ENCODE measurements at places on chromosomes 11 and 22.

- DNase-seq, result peak; percentile 49
Observed at GRCh38 chr22:50206599-50206998, 5.8 kb downstream of the SELENOO start.

DNA sequence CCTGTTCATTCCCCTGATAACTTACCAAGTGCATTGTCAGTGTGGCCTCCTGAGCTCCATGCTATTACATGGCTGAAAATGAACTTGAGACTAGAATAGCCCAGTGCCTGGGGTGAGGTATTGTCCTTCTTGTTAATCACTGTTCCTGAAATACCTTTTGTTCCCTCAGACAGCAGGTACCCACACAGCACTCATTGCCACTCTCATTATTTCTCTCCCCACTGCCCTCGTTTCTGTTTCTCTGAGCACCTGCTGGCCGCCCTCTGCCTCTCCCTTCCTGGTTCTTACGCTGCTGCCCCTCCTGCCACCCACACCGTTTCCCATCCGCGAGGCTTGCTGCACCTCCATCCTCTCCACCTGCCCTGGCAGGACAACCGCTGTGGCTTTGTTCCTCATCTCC, 36.9 kb upstream of the RAB1B start:
- no peak for DNase-seq

DNA sequence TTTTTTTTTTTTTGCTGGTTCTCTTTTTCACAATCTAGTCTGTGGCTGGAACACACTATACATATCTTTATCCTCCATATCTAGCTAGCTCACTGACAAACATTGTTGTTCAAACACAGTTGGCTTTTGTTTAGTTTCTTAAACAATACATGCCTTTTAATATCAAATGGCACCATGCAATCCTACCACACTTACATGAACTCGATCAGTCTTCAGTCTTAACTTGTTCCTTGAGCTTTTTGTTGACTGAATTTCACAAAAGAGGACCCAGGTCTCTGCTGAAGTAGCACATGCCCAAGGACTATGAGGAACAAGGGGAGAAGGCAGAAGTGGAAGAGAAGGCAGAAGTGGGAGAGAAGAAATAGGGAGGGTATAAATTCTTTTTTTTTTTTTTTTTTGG, 25.5 kb downstream of the TMEM123 start:
- DNase-seq, result peak; percentile 42

DNA sequence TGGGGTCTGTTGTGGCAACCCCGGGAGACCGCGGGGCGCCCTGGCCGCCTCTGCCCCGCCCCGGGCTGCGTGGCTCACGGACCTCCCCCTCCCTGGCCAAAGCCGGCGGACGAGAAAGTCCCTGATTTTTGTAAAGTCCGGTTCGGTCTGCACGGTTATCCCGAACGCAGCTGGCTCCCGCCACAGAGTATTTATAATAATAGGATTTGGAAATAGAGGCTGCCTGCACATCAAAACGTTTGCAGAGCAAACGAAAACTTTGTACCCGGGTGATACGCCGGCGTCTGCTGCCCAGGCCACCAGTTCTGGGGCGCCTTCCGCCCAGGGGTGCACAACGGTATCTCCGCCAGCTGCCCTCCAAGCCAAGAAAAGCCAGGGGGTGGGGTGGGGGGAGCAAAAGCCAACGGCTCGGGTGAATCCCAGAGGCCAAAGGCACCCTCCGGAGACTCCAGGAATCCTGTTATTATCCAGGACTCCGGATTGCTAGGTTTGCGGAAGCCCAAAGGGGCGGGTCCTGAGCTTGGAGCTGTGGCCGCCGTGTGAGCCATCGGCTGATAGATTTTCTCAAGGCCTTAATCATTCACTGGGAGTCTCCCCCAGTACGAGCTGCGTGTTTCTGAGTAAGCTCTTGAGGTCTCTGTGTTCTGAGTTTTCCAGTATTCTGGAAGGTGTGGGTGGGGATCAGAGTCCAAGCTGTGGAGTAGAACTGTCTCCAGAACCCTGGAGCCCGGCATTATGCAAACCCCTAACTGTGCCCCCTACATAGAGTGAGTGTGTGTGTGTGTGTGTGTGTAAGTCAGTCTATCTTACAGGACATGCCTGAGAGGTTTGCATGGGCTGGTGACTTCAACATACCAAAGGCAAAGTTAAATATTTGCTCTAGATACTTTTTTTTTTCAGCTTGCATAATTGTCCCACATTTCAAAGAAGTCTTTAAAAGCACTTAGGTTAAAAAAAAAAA, 673 bp upstream of the SHANK2 start:
- peak; percentile 3 for DNase-seq

DNA sequence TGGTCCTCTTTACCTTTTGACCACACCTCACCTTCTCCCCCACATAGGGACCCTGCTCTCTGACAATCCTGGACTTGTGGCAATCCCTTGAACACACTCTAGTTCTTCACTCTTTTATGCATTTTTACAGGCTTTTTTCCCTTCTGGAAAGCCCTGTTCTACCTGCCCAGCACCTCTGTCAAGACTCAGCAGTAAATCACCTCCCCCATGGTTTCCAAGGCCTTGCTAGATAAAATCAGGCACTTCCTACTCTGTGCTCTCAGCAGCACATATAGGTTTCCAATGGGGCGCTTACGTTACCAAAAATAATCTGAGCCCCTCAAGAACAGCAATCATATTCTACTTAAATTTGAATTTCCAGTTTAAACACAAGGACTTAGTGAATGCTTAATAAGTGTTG, 53.9 kb downstream of the ETS1 start:
- DNase-seq, result no peak

- no peak for DNase-seq
Observed at GRCh38 chr11:43359422-43359818, 700 bp downstream of the TTC17 start.

- no peak for DNase-seq
Observed at GRCh38 chr22:39078329-39078728, 1.3 kb downstream of the APOBEC3G start.

Measured in inflammatory macrophage treated with lipopolysaccharide for 1 hour (primary cell).